ENCODE measurements at places on chromosomes 6 and 20.

DNA sequence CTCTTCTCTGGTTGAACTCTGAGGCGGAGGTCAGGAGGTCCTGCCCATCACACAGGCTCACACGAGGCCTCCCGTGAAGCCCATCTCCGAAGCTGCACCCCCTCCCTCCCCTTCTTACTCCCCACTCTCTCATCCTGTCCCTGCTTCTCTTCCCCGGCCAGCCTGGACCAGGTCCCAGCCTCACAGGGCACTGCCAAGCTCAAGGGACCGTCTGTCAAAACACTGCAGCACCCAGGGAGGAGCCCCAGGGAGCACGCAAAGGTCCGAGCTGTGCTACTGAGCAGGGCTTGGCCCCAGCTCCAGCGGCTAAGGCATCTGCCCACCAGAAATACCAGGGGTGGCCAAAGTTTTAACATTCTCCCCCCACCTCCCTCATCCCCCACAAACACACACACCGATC, 70.0 kb downstream of the PSMG4 start:
- DNase-seq = no peak

DNA sequence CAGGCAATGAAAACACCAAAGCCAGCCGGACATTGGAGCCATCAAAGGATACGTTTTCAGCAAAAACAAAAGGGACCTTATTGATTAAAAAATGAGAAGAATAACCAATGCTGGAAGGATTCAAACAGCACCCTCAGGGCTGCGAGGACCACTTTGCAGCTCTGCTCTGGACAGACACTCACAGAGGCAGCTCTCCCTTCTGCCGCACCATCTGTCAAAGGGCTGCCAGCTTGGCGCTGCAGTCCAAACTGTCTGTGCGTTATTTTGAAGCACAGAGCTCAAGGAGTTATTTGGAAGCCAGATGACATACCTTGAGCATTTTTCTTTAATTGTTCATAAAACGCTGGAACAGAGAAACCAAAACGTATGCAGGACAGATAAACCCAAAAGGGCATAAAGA, 85.2 kb downstream of the KIF16B start:
- no peak for DNase-seq

- DNase-seq = no peak
Measured at GRCh38 chr20:51941503-51941902, 139.2 kb upstream of the SALL4 start.

DNA sequence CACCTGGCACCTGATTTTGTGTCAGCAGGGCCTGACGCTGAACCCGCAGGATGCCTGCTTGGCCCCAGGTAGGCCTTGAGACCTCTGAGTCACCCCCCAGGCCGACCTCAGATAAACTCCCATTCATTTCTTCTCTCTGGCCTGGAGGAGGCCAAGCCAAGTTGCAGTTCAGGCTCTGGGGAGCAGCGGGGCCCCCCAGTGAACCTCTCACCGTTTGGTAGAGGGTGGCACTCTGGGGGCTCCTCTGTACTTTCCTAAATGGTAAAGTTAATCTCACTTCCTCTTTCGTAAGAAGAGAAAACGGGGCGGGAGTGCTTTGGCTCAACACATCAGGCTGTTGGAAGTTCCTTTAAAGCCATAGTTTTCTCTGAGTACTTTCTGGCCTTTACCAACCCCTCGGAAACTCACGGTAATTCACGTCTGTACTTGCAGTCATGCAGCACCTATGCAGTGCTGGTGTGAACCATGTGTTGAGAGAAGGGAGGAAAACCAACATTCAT, 2.8 kb downstream of the SIRPA start:
- DNase-seq = no peak

GRCh38 chr6:64072686-64073085, 437.1 kb downstream of the PHF3 start:
- DNase-seq = no peak

DNA sequence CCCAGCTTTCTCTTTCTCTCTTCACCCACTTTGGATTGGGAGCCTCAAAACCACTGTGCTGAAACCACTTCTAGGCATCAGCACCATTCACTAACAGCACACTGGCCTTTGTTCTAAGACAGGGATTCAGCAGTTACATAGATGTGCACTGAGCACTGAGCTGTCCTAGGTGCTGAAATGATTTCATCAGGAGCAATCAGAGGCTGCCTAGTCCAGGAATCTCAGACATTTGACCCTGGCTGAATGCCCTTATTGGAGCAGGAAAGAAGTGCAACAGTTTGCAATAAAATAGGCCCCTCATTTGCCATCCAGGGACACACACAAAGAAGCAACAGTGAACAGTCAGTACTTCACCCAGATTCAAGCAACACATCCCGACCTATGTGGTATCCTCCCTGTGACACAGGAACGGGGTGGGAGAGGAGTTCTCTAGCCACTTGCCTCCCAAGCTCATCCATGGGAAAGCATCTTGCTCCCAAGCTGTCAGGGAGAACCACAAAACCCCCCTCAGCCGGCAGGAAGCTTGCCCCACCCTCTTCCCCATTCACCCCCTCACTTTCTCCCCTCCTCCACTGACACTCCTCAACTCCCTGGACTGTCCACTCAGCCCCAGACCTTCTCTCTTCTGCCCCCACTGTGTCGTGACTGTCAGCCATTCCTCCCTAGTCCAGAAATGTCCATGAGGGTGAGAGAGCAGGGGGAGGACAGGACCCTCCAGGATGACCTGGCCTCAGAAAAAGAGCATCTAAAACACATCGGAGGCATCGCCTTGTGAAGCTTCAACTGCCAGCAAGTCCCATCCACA, 304.4 kb downstream of the PREX1 start:
- DNase-seq = no peak

DNA sequence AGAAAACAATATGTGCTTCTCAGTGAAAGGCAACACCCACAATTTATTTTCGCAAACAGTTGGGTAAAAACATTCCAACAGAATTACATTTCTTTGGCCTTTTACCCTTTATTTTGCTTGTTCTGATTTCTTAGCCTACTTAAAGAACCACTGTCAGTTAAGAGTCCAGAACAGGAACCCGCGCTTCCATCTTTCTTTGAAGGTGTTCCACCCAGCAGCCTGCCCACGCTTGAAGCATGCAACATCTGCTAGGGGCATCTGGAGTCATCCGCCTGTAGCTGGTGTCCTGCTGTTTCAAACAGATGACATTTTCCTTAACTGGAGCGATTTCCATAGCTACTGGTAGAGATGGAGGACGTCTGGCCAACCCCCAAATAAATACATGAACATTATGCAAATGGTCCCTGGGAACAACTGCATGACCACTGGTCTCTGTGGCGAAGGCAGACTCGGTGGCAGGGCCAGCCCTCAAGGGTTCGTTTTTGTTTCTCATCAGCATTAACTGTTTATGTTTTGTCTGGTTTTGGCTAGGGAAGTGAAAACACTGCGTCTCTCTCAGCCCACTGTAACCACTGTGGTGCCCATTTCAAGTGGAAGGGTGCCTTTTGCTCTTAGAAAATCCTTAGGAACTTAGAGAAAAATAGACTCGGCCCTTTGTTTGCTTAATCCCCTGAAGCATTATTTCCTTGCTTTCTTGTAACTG, 51.6 kb downstream of the LAMA4 start:
- no peak for DNase-seq

GRCh38 chr6:148261470-148261869, 81.2 kb upstream of the SASH1 start:
- DNase-seq = no peak

DNA sequence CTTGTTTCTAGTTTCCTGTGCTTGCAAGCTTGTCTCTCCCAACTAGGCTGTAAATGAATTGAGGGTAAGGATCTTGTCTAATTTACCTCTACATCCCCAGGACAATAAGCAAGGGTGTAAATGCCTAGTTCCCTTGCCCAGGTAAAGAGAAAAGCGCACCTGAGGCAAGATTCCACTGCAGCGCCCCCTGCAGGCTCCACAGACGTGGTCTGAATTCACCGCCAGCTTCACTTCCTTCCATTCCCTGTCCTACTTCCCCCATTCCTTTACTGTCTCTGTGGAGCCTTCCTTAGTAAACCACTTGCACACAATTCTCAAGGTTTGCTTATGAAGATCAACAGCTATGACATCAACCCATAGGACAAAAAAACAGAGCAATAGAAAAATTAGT, 42.3 kb downstream of the ANKEF1 start:
- no peak for DNase-seq

DNA sequence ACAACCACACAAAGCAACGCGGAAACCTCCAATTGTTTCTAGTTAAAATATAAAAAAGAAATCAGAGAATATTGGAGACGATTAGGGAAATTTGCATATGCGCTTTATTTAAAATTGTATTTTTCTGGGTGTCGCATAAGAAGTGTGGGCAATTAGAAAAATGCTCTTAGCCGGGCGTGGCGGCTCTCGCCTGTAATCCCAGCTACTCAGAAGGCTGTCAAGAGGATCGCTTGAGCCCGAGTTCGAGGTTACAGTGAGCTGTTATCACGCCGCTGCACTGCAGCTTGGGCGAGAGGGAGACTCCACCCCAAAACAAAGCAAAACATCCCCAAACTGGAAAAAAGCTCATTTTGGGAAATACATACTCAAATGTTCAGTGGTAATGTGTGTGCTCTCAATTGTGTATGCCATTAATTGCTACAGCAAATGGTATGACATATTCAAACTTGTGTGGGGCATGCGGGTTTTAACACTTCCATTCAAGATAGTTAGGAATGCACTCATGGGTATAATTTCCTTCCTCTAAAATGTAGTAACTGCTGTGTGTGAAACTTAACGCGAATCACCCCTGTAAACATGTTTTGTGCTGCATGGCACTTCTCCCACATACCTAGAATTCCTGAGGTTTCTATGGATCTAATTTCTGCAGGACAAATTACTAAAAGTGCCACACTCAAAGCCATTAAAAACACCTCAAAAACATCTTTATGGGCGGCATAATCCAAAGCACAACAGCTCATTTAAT, 54.7 kb upstream of the HFE start:
- DNase-seq = no peak

DNA sequence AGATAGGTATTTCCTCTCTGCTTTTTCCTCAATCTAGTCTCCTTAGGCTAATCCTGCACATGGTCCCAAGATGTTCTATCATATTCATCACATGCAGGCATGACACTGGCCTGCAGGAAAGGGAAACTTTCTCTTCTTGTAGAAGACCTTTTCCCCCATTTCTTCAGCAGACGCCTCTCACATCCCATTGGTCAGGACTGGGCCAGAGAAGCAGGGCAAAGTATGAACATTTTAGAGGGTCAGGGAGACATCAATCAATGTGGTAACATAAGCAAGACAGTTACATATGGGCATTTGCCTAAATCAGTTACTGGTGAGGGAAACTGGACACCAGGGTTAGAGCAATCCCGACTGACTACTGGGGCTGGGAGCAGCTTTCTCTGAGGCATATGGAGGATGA, 90.1 kb downstream of the CRYBG1 start:
- DNase-seq = no peak

DNA sequence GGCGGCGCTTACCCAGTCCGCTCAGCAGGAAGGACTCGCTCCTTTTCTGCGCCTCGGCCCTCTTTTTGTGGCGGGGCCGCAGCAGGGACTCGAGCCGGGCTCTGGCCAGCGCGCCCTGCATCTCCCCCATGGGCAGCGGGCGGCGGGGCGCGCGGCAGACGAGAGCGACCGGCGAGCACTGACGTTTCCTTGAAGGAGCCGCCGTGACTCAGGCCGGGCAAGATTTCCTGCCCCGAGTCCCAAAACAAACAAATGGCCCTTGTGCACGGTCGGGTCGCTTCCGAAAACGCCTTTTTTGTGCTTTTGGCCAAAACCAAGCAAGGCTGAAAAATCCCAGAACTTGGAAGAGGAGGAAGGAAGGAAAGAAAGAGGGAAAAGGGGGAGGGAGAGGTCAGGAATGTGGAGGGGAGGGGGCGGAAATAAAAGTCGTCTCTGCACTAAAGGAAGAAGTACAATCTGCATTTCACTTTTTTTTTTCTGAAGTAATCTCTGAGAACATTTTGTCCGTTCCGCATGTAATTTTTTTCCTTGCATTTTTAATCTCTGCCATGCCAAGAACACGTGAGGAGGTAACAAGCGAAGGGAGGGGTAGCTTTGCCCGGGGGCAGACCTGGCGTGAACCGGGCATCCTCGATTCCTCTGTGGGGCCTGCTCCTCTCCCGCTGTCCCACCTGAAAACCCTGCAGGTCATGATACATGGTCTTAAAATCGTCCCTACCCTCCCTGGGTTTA, 123.3 kb upstream of the SLC2A12 start:
- DNase-seq = no peak

GRCh38 chr20:44589537-44589936, 7.2 kb downstream of the PKIG start:
- DNase-seq = no peak

GRCh38 chr20:41408156-41408794, 41.7 kb upstream of the EMILIN3 start:
- no peak for DNase-seq

GRCh38 chr20:17614812-17615644, 45.2 kb downstream of the DSTN start:
- no peak for DNase-seq

DNA sequence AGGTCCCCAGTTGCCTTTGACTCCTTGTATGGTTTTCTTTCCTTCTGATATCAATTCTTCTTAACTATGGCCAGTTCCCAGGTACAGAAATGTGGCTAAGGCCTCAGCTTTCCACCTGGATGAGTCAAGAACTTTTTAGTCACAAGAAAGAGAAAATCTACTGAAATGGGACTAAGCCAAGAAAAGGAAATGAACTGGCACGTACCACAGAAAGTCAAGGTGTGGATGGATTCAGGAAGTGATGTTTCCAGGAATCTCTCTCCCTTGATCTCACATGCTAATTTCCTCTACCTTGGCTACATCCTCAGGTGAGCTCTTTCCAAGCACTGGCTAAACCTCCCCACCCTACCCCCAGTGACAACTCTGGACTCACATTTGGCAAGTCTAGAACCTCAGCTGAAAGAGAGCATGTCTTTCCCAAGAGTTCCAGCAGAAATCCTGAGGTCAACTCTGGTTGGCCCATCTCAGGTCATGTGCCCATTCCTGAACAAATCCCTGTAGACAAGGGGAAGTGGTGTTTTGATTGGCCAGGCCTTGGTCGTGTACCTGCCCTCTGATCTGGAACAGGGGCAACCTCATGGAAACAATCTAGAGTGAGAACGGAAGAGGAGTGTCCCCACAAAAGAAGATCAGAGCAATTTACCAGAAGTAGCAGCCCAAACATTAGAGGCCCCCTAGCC, 205.3 kb downstream of the NFATC2 start:
- no peak for DNase-seq

- DNase-seq = no peak
Measured at GRCh38 chr6:14305624-14306023, 188.1 kb downstream of the CD83 start.

GRCh38 chr6:170128346-170128745, 162.5 kb downstream of the DLL1 start:
- DNase-seq = no peak

DNA sequence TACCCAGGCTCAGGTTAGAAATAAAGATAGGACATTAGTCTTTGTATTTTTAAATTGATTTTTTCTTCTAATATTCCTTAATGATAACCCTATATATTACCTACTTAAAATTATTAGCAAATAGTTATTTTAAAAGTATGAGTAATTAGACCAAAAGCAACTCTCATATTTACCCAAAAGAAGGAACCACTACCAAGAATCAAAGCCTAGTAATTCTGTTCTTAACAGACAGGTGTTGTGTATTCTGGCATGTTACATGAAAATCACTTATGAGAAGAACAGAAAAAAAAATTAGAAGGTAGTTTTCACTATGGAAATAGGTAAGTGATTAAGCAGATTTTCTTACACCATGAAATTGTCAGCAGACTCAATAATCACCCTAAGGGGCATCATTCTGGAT, 105.1 kb downstream of the ATG5 start:
- DNase-seq = no peak

Data from NCI-H2081 treated with DMSO at 0.1 percent for 48 hours (cell line).